ENCODE measurements at places on chromosomes 16 and 17. TPM values are rescaled to one million over a fixed set of nuclear protein-coding genes. Genes with fewer than 3 reads are reported as not detected.

Gene ABCC12
- not detected for total RNA-seq

DNA sequence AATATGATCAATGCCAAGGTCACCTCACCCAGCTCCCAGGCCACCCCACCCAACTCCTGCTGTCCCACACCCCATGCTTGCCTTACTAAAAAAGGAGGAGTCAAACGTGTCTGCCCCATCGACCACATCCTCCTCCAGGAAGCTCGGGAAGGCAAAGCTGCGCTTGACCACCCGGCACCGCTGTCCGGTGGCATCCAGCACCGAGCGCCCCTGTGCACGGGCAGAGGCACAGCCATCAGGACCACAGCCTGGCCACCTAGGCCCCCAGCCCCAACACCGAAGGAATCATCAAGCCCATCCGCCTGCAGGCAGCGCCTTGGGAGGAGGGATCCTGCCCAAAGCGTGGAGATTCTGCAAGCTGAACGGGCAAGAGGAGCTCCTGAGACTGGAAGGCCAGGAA, 10.2 kb downstream of the AANAT start:
- no peak for DNase-seq

- DNase-seq, result no peak
Measured at GRCh38 chr16:1772362-1772907, at the start of gene EME2. Gene EME2, plus strand, starts transcription at chr16:1772810. Its CDS starts 418 bp downstream, at chr16:1773228.

Gene BRIP1
- 0.53 TPM for total RNA-seq

All from sciatic nerve (tissue), 2 donors.